COLO829 (cell line): ENCODE measurements at places on chromosomes 5 and 9.

- DNase-seq, result no peak
Measured at GRCh38 chr9:133054194-133054890, 7.4 kb upstream of the CEL start.

- no peak for DNase-seq
Measured at GRCh38 chr9:81625969-81626368, 63.4 kb downstream of the TLE1 start.

DNA sequence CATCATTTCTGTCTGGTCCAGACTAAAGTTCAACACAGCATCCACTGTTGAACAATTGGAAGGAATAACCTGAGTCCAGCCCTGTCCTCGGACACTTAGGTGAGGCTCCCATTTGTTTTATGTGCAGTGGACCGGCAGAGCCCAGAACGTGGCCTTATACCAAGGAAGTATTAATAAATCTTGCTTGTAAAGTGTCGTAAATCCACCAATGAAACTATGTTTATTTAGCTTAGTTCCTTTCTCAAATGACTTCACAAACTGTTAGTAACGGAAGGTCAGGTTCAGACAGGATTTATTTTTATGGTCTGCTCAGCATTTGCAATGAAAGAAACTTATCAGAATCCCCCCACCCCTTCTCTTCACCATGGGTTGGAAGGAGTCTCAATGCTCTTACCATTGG lies 149.5 kb downstream of the PCSK1 start:
- no peak for DNase-seq

- DNase-seq, result no peak
Measured at GRCh38 chr5:168642019-168642418, 62.9 kb upstream of the PANK3 start.

DNA sequence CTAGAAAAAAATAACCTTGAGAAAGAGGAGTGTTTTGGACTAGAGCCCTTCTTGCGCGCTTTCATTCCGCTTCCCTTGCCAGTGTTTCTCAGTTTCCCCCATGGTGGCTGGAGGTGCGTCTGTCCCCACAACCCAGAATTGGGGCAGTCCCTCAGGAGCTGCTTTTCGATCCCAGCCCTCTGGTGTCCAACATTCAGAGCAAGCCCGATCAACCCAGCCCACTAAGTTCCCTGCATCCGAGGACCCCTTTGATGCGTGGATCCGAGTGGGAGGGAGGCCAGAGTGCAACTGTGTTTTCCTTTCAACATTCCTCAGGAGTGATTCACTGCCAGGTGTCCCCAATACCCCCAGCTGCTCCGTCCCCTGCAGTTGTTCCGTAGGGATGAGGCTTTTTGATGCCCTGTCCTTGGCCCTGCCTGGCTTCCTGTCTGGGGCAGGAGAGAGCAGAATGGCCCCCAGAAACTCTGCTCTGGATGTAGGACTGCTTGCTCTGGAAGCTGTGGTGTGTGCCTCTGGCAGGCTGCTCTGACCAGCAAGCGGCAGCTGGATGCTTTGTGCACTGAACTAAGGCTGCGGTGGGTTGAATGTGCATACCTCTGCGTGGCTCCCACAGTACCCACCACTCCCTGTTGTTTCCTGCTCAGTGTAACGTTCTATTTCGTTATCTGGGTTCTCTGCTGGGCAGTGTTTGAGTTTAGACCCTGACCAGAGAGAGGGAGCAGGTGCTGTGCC lies 117.5 kb downstream of the BOD1 start:
- no peak for DNase-seq

DNA sequence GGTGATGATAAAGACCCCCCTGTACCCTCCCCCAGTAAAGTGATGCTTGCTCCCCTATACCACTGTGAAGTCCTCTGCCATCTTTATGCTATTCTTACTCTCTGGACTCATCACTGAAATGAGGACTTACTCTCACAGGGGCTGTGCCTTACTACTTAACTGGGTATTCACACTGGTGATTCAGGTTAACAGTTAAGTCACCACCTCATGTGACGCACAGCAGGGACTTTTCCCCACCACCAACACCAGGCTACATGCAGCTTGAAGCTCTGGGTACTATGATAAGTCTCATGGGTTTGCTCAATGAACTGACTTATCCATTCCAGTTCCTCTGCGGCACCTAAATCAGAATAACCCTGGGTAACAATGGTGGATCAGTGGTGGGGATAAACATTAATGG lies 163.7 kb downstream of the ELAVL2 start:
- no peak for DNase-seq

GRCh38 chr9:93290495-93291434 lies 106.8 kb downstream of the WNK2 start:
- DNase-seq, result no peak

DNA sequence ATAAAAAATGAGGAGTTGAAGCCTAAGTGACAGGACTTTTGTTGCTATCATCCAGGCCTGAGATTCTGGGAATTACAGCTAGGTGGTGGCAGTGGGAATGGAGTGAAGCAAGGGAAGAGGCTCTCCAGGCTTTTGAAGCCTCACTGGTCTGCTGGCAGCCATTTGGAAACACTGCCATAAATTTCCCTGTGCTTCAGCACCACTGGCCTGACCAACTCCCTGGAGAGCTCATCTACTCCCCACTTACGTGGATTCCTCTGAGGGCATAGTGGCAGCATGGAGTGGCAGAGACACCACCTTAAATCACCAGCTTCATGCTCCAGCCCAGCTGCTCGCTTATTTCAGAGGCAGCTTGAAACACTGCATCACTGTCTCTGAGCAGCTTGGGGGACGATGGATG lies 518.2 kb downstream of the TLR4 start:
- DNase-seq, result no peak

- no peak for DNase-seq
Measured at GRCh38 chr5:177183142-177183541, 49.6 kb downstream of the NSD1 start.
